Astrocyte (in vitro differentiated cells and primary cell): ENCODE measurements at places on chromosomes 12 and 14. TPM values are rescaled to one million over a fixed set of nuclear protein-coding genes. Genes with fewer than 3 reads are reported as not detected.

DNA sequence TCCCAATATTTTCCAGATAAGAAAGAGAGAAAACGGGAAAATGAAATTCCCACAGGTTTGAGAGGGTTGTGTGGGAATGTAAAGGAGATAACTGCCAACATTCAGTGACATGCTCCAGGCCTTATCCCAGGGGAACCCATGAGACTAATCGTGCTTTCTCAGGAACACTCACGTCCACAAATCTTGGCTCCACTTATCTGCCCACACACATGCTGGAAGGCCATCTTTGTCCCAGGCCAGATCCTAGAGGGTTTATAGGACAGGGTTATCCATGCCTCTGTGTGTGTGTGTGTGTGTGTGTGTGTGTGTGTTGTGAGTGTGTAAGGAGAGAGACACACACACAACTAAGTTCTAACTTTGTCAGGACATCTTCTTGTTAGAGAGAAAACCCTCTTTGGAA is 182.2 kb upstream of the E2F7 start:
- H3K4me1 ChIP-seq: no peaks in the 10 kb centered on the region
- H3K36me3 ChIP-seq: no peaks in the 10 kb centered on the region
- no peak overlapping the region for H3K27ac ChIP-seq
- H3K27me3 ChIP-seq: peaks cover 2% of the 10 kb centered on the region

GRCh38 chr12:2689393-2689792 is 105.4 kb upstream of the FKBP4 start:
- no peaks in the 10 kb centered on the region for H3K4me1 ChIP-seq
- no peak overlapping the region for H3K4me3 ChIP-seq
- peaks cover 25% of the 10 kb centered on the region for H3K27me3 ChIP-seq
- no peak overlapping the region for H3K27ac ChIP-seq

- no peaks in the 10 kb centered on the region for H3K27me3 ChIP-seq
- peaks cover 55% of the 10 kb centered on the region for H3K36me3 ChIP-seq
- peaks cover 14% of the 10 kb centered on the region for H3K4me1 ChIP-seq
- no peak overlapping the region for H3K27ac ChIP-seq
- no peak for DNase-seq
- H3K4me3 ChIP-seq: no peak overlapping the region
Measured at GRCh38 chr12:56716933-56717880, 7.9 kb downstream of the NACA start.

DNA sequence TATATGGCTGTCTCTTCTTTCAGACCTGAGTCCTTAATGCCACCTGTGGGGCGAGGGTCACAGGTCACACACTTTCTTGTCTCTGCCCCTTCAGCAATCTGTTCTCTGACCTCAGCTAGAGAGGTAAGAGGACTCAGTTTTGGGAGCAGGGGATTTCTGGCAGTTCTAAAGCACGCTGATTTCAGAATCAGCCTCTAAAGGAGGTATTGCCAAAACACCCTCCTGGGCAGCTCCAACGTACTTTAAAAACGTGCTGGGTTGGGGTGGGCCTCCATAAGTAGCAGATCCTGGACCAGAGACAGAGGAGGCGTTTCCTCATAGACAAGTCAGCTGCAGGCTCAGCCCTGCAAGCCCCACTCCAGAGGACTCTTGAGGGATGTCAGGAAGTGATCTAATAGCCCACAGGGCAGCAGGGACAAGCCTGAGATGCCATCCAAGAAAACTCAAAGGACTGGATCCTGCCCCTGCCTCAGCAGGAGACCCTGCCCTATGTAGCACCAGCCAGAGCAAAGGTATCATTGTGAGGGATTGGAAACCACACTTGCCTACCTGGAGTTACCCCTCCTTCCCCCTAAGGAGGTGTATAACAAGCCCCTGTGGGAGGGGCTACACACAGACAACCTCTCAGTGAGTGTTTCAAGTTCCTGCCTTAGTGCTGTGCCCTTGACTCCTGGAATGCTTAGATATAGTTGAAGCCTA is 8.5 kb downstream of the CTDSP2 start:
- no peaks in the 10 kb centered on the region for H3K36me3 ChIP-seq
- peak; percentile 65 for DNase-seq
- H3K4me1 ChIP-seq: peaks cover 65% of the 10 kb centered on the region
- H3K27ac ChIP-seq: peak overlapping the region; percentile 24

GRCh38 chr14:25009891-25010290 is 40.1 kb downstream of the STXBP6 start:
- DNase-seq: peak; percentile 80
- H3K4me1 ChIP-seq: peaks cover 26% of the 10 kb centered on the region
- no peaks in the 10 kb centered on the region for H3K27me3 ChIP-seq
- H3K4me3 ChIP-seq: peak overlapping the region; percentile 30
- H3K36me3 ChIP-seq: no peaks in the 10 kb centered on the region

- H3K36me3 ChIP-seq: no peaks in the 10 kb centered on the region
- peak; percentile 39 for DNase-seq
- no peak overlapping the region for H3K27ac ChIP-seq
- H3K4me1 ChIP-seq: peaks cover 15% of the 10 kb centered on the region
- no peak overlapping the region for H3K4me3 ChIP-seq
- H3K27me3 ChIP-seq: no peaks in the 10 kb centered on the region
Measured at GRCh38 chr12:47752552-47752951, 6.1 kb downstream of the RAPGEF3 start.

GRCh38 chr12:115946867-115947695 is 330.4 kb downstream of the MED13L start:
- no peaks in the 10 kb centered on the region for H3K36me3 ChIP-seq
- no peak overlapping the region for H3K4me3 ChIP-seq
- no peaks in the 10 kb centered on the region for H3K4me1 ChIP-seq
- H3K27me3 ChIP-seq: no peaks in the 10 kb centered on the region
- no peak for DNase-seq

DNA sequence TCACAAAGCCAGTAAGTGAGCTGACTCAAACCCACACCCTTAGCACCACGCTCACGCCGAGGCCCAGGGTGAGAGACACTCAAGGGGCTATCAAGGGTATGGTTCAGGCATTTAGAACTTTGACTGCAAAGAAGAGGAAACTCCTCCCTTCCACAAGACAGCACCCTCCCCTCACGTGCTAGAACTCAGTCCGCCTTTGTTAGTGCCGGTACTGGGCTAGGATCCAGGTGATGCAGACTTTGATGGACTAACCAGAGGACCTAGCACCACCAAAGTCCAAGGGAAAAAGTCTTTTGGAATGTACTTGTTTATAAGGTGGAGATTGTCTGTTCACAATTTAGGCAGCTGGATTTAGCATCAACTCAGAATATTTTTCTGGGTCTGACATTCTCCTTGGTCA is 33.7 kb downstream of the VWF start:
- H3K36me3 ChIP-seq: no peaks in the 10 kb centered on the region
- peaks cover 32% of the 10 kb centered on the region for H3K4me1 ChIP-seq
- H3K4me3 ChIP-seq: no peak overlapping the region

DNA sequence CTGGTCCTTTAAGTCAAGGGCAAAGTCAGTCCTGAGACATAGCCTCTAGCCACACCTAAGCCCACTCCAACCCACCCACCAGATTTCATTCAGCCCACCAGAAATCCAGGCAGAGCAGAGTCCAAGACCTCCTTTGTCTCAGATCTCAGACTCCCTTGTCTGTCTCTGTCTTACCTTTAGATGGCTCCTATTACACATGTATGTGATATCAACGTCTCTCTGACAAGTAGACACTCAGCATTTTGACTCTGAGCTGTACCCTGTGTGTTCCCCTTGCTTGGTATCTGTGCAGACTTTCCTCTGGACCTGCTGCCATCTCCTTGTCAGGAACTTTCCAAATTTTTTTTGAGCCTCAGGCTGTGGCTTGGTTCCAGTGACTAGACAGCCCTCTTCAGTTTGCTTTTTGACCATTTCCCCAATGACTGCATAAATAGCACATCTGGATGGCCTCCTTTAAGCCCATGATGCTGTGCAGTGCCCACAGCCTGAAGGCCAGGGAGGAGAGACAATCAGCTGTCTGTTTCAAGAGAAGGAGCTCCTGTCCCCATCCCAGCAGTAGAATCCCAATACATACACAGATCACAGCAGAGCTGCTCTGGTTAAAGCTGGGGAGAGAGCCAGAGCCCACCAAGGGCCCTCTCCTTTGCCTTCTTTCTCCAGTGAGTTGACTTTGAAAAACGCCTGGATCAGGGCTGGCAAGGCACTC is 7.0 kb downstream of the POU6F1 start:
- no peak for DNase-seq
- no peaks in the 10 kb centered on the region for H3K27me3 ChIP-seq
- no peaks in the 10 kb centered on the region for H3K4me1 ChIP-seq

GRCh38 chr12:105085501-105085900 is 1.2 kb upstream of the ALDH1L2 start:
- H3K36me3 ChIP-seq: no peaks in the 10 kb centered on the region
- no peak for DNase-seq
- H3K4me3 ChIP-seq: no peak overlapping the region
- H3K27ac ChIP-seq: no peak overlapping the region
- no peaks in the 10 kb centered on the region for H3K4me1 ChIP-seq

GRCh38 chr14:21055432-21056117 is 2.0 kb upstream of the RNASE8 start:
- no peak overlapping the region for H3K4me3 ChIP-seq
- no peaks in the 10 kb centered on the region for H3K27me3 ChIP-seq
- no peaks in the 10 kb centered on the region for H3K36me3 ChIP-seq
- no peak for DNase-seq
- no peak overlapping the region for H3K27ac ChIP-seq
- peaks cover 12% of the 10 kb centered on the region for H3K4me1 ChIP-seq

GRCh38 chr12:105289114-105289904 is 41.2 kb upstream of the C12orf75 start:
- no peaks in the 10 kb centered on the region for H3K36me3 ChIP-seq
- DNase-seq: peak; percentile 60
- no peaks in the 10 kb centered on the region for H3K27me3 ChIP-seq

GRCh38 chr12:73076760-73077159 is 804.6 kb downstream of the TRHDE start:
- H3K27me3 ChIP-seq: no peaks in the 10 kb centered on the region
- H3K27ac ChIP-seq: no peak overlapping the region
- no peaks in the 10 kb centered on the region for H3K4me1 ChIP-seq
- no peak for DNase-seq
- no peaks in the 10 kb centered on the region for H3K36me3 ChIP-seq
- H3K4me3 ChIP-seq: no peak overlapping the region

GRCh38 chr14:44791730-44792129 is 170.0 kb downstream of the KLHL28 start:
- DNase-seq: peak; percentile 35
- no peaks in the 10 kb centered on the region for H3K4me1 ChIP-seq
- H3K4me3 ChIP-seq: no peak overlapping the region
- H3K27ac ChIP-seq: no peak overlapping the region
- no peaks in the 10 kb centered on the region for H3K27me3 ChIP-seq

- no peaks in the 10 kb centered on the region for H3K27me3 ChIP-seq
- no peak overlapping the region for H3K4me3 ChIP-seq
- no peaks in the 10 kb centered on the region for H3K4me1 ChIP-seq
- no peak overlapping the region for H3K27ac ChIP-seq
Measured at GRCh38 chr12:116442946-116443345, 116.2 kb upstream of the MAP1LC3B2 start.

DNA sequence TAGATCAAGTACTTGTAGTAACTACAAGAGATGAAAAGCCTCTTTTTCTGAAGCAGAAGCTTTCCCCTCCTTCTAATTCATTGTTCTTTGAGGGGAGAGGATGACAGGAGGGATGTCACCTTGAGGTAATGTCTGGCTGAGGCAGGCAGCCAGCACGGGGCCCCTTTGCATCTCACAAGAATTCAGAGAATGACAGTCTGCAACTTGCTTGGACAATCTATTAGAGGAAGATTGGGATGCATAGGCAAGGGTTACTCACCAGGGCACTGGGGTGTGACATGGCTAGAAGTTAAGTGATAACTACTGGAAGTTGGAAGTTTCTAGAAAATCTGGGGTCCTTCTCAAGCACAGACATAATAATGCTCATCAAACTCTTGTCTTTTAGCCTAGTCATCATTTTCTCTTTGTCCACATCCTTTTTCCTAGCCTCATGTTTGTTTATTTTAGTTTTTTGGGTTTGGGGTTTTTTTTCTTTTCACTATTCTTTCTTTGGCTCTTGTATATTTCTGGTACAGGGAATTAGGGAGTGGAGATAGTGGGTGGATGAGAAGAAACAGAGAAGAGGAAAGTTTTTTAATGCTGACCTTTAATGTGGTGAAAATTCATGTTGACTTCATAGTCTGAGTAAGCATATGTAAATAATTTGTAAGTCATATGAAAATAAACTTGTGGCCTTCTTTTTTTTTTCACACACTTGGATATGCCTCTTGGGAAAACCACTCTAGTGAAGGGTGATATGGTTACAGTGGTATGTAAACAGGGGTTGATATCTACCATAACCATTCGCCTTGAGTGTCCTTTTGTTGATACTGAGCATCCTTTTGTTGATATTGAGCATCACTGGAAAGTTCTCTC is 55.1 kb downstream of the TTLL5 start:
- H3K27me3 ChIP-seq: no peaks in the 10 kb centered on the region
- DNase-seq: peak; percentile 80
- H3K36me3 ChIP-seq: peaks cover 7% of the 10 kb centered on the region
- H3K4me3 ChIP-seq: no peak overlapping the region
- peaks cover 25% of the 10 kb centered on the region for H3K4me1 ChIP-seq
- H3K27ac ChIP-seq: peak overlapping the region; percentile 44

GRCh38 chr12:31324845-31325523 is 966 bp downstream of the SINHCAF start:
- peak overlapping the region; percentile 88 for H3K27ac ChIP-seq
- no peaks in the 10 kb centered on the region for H3K27me3 ChIP-seq
- peaks cover 26% of the 10 kb centered on the region for H3K4me1 ChIP-seq
- H3K36me3 ChIP-seq: no peaks in the 10 kb centered on the region
- DNase-seq: peak; percentile 36

DNA sequence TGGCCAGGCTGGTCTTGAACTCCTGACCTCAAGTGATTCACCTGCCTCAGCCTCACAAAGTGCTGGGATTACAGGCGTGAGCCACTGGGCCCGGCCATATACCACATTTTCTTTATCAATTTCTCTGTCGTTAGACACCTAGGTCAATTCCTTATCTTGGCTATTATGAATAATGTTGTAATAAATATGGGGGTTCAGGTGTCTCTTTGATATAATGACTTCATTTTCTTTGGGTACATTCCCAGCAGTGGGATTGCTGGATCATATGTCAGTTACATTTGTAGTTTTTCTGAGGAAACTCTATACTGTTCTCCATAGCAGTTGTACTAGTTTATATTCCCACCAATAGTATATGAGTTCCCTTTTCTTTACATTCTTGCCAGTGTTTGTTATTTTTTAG is 67.8 kb upstream of the DDHD1 start:
- no peaks in the 10 kb centered on the region for H3K27me3 ChIP-seq
- H3K36me3 ChIP-seq: no peaks in the 10 kb centered on the region
- no peak overlapping the region for H3K27ac ChIP-seq

Gene RD3L
- not detected in 2 replicates for total RNA-seq

Gene HOXC13
- not detected in 2 replicates for total RNA-seq

Gene BBOF1
- 5.7 and 6.8 TPM in 2 replicates for total RNA-seq

Gene NTN4
- 22.6 and 28.9 TPM in 2 replicates for total RNA-seq

Gene PGF
- total RNA-seq: 2.5 and 3.5 TPM in 2 replicates

Gene SYCP3
- not detected in 2 replicates for total RNA-seq

Gene SLCO1B1
- not detected in 2 replicates for total RNA-seq

Gene TCL1B
- total RNA-seq: not detected in 2 replicates

Gene ANO6
- 111 and 113 TPM in 2 replicates for total RNA-seq

Gene APOF
- total RNA-seq: not detected in 2 replicates

Gene SERPINA9
- total RNA-seq: 0.22 TPM in 1 of 2 replicates, not detected in the other
